WTC11 (cell line): ENCODE measurements at places on chromosomes 2 and 18. TPM values are rescaled to one million over a fixed set of nuclear protein-coding genes. Genes with fewer than 3 reads are reported as not detected.
A peak's percentile ranks its signal among the peaks of the same experiment; 100 is the strongest.

DNA sequence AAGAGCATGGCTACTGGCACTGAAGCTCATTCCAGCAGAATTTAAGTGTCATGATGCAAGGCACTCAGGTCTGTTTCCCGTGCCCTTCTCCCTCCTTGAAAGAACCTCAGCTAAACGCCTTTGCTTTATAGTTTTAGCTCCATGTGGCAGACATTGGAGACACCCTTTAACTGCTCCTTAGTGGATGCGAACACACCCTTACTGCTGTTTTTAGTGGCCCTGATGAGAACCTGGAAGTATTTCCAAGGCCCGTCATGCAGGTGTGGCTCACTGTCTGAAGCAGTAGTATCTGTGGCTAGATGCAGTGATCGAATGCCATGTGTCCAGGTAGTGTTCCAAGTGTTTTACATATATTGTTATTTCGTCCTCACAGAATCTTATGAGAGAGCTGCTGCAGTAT lies 28.3 kb downstream of the KIF5C start:
- H3K27me3 ChIP-seq, result no peaks in the 10 kb centered on the region
- DNase-seq, result no peak
- H3K27ac ChIP-seq, result no peak overlapping the region

The MC4R gene
- total RNA-seq, result 0.16 TPM in 1 of 3 replicates, not detected in the others

DNA sequence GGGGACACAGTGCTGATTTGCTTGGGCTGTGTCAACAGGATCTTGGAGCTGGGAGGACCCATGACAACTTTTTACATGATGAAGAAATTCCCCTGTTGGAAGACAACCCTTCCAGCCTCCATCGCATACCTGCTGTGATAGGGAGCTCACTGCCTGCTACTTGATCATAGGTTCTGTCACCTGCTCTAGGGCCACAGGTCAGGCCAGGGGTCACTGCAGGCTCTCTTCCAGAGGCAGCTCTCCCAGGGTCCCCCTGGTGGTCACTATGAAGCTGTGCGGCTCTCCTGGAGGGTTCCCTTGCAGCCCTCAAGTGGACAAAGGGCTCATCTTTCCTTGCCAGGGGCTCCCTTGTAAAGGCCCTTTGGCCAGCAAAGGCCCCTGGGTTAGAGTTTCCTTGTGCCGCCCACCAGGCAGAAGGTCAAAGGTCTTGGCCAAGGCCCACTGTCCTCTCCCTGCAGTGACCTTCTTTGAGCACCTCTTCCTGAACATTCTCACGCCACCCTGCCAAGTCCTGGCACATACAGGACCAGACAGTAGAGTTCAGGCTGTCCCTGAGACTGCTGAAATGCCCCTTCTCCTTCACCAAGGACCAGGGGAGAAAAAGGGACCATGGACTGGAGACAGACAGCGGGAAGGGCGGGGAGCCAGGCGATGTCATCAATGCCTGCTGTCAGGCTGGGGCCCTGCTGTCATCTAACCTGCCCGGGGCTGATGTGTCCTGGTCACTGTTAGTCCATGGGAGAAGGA lies 345.1 kb downstream of the DYSF start:
- DNase-seq, result peak; percentile 76
- no peaks in the 10 kb centered on the region for H3K36me3 ChIP-seq
- H3K4me3 ChIP-seq, result no peak overlapping the region
- H3K27ac ChIP-seq, result no peak overlapping the region
- H3K4me1 ChIP-seq, result no peaks in the 10 kb centered on the region

- H3K27me3 ChIP-seq, result no peaks in the 10 kb centered on the region
- H3K27ac ChIP-seq, result peak overlapping the region; percentile 84; the same call in 1 of the 2 replicates
- H3K36me3 ChIP-seq, result 0 out of 2 replicates have a peak, but pooled peaks cover under 1% of the 10 kb centered on the region
- peaks cover 80% of the 10 kb centered on the region for H3K4me1 ChIP-seq
- no peak overlapping the region for H3K4me3 ChIP-seq
Measured at GRCh38 chr2:134136731-134137130, 117.1 kb upstream of the MGAT5 start.

DNA sequence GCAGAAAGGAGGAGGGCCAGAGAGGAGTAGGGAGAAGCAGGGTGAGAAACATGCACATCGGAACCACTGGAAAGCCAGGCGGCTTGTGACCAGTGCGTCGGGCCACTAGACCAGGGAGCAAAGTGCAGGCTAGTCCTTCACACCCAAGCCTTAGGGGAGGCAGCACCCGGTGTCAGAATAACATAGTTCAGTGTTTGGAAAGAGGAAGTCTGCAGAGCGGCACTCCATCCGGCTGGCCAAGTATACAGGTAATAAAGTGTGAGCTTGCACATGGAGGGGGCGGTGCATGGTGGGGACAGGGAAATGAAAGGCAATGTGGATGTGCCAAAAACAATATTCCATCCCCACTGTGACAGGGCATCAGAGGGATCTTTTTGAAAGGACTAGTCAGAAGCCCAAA lies 69.7 kb downstream of the ZNF521 start:
- no peak overlapping the region; the same call in 1 of the 2 replicates for H3K27ac ChIP-seq
- DNase-seq, result no peak
- no peaks in the 10 kb centered on the region for H3K27me3 ChIP-seq
- peaks cover 14% of the 10 kb centered on the region for H3K4me1 ChIP-seq
- H3K36me3 ChIP-seq, result no peaks in the 10 kb centered on the region

GRCh38 chr2:112588611-112589045 lies 4.2 kb downstream of the CHCHD5 start:
- H3K36me3 ChIP-seq, result peaks cover 13% of the 10 kb centered on the region
- peaks cover 17% of the 10 kb centered on the region for H3K4me1 ChIP-seq
- no peak overlapping the region for H3K4me3 ChIP-seq
- peak overlapping the region; percentile 23; the same call in 1 of the 2 replicates for H3K27ac ChIP-seq
- H3K27me3 ChIP-seq, result no peaks in the 10 kb centered on the region

The CNGA3 gene
- not detected in 3 replicates for total RNA-seq

- peaks cover 5% of the 10 kb centered on the region; the same call in 1 of the 2 replicates for H3K27me3 ChIP-seq
- no peak for DNase-seq
- no peak overlapping the region for H3K4me3 ChIP-seq
Measured at GRCh38 chr2:16475586-16475985, 190.0 kb downstream of the CYRIA start.

DNA sequence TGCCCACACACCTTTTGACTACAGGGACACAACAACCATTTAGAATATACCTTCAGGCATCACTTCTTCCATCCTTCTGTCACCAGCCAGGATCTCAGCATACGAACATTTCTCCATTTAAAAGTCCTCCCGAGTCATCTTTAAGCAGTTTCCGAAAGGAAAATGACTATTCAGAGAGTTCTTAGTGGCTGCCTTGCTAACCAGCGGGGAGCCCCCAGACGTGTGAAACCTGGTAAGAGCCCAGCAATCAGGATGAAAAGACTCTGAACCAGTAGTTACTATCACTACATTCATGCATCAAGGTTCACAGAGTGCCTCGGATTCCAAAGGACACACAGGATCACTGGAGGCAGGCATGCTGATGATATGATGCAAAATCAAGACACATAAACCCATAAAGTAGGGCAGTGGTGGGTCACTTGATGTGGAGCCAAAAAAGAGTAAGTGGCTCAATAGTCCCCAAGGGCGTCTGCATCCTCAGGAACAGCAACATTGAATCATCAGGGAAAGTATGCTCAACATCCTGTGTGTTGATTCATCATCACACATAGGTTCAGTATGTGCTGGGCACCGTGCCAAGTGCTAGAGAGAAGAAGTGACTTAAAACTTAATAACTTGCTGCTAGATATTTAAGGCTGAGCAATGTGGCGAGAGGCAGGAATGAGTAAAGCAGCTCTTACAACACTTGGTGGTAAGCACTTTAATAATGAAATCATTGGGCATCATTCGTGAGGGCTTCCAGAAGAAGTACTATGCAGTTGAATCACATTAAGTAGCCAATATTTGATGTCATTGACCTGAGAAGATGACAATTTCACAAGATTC lies 4.4 kb downstream of the CCL20 start:
- H3K4me3 ChIP-seq, result no peak overlapping the region
- no peaks in the 10 kb centered on the region; the same call in 1 of the 2 replicates for H3K27me3 ChIP-seq
- H3K4me1 ChIP-seq, result peaks cover 27% of the 10 kb centered on the region
- no peaks in the 10 kb centered on the region for H3K36me3 ChIP-seq

The TRABD2A gene
- total RNA-seq, result 7.1 to 12.1 TPM (median 7.5 TPM) in 3 replicates

The GREB1L gene
- 0.02 to 0.26 TPM (median 0.11 TPM) in 3 replicates for total RNA-seq

DNA sequence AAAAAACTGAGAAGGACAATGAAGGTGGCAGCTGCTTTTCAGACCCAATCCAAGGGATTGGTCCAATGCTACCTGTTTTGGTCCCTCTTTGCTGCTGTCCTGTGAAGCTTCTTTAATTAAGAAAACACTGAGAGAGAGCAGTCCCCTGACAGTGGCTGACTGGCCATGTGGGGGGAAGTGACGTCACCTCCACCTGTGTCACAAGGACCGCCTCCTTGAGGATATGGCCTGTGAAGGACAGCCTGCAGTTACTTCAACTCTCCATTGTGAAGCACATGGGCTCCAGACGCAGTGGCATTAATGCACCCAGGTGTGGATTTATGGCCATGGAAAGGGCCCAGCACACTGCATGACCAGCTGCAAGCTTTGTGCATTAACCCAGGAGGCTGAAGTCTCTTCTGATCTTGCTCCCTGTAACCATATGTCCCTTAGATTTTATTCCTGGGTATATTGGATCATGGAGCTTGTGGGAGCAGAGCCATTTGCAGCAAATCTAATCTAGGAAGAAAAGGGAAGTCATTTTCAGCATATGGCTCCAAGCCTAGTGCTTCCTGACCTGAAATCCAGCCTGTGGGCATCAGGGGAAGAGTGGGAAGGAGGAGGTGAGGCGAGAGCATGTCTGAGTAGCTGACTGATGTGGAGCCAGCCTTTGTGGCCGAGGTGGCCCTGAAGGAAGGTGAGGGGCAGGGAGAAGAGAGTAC lies 32.2 kb downstream of the KIF5C start:
- H3K36me3 ChIP-seq, result peaks cover 18% of the 10 kb centered on the region
- H3K4me3 ChIP-seq, result no peak overlapping the region
- peak overlapping the region; percentile 55 for H3K27ac ChIP-seq
- DNase-seq, result no peak

DNA sequence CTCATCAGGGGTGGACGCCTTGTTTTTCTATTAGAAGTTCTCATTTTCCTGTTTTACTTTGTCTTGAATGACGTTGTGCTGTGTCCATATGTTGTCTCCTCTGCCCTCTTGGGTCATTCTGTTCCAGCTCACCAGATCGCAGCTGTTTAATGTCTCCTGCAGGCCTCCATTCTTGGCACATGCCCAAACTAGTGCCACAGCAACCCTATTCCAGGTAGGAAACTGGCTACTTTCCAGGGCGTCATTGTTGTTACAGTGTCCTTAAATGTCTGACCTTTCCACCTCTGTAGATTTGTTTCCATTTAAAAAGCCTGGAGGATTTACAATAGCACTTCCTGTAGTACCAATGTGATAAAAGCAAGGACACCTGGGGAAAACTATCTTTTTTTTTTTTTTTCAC lies 500.7 kb downstream of the METTL4 start:
- H3K36me3 ChIP-seq, result peaks cover 5% of the 10 kb centered on the region; the same call in 1 of the 2 replicates
- peaks cover 17% of the 10 kb centered on the region for H3K4me1 ChIP-seq
- no peak for DNase-seq
- no peak overlapping the region for H3K27ac ChIP-seq
- H3K4me3 ChIP-seq, result no peak overlapping the region

GRCh38 chr2:54456612-54457322 lies 640 bp downstream of the SPTBN1 start:
- peak; percentile 49 for DNase-seq
- H3K4me1 ChIP-seq, result peaks cover 35% of the 10 kb centered on the region
- no peak overlapping the region for H3K27ac ChIP-seq
- H3K36me3 ChIP-seq, result no peaks in the 10 kb centered on the region

The RTKN gene
- 66.6 to 80.1 TPM (median 67.7 TPM) in 3 replicates for total RNA-seq

DNA sequence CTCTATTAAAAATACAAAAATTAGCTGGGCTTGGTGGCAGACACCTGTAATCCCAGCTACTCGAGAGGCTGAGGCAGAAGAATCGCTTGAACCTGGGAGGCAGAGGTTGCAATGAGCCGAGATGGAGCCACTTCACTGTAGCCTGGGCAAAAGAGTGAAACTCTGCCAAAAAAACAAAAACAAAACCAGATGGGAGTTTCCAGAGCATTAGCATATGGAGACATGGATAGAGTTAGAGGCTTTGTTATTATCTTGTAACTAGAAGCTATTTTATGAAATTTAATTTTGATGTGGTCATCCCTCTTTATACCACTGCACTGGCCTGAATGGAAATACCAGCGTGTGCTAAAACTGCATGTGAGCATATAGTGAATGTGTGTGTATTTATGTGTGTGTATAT lies 58.9 kb downstream of the TRAPPC8 start:
- no peak for DNase-seq
- no peak overlapping the region for H3K27ac ChIP-seq
- H3K27me3 ChIP-seq, result no peaks in the 10 kb centered on the region
- no peak overlapping the region for H3K4me3 ChIP-seq
